ENCODE measurements at places on chromosomes 4 and X. TPM values are rescaled to one million over a fixed set of nuclear protein-coding genes. Genes with fewer than 3 reads are reported as not detected.
A peak's percentile ranks its signal among the peaks of the same experiment; 100 is the strongest.

PNMA3 gene
- polyA plus RNA-seq: 0.90 TPM

NXF3 gene
- 0.33 TPM for polyA plus RNA-seq

LUZP4 gene
- not detected for polyA plus RNA-seq

CT47B1 gene
- polyA plus RNA-seq: not detected

SCML2 gene
- polyA plus RNA-seq: 9.1 TPM

VEGFC gene
- polyA plus RNA-seq: 7.9 TPM

PAGE4 gene
- 1.2 TPM for polyA plus RNA-seq

CD40LG gene
- polyA plus RNA-seq: 0.07 TPM

TKTL2 gene
- not detected for polyA plus RNA-seq

DNA sequence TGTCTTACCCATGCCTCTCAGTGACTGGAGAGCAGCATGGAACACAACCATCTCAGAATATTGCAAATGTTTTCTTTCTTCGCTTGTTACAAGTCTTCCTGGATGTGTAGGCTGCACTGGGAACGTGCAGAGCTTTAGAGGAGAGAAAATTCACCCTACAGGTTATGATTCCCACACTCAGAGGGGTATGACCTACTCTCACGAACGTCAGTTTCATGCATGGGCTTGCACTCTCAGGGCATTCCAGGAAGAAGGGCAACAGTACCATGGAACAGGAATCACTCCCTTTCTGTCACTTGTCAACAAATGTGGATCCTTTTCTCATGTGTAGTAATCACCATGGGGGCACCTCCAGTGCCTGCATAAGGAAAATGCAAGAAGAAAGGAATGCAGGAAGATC lies 75.8 kb downstream of the NBDY start:
- no peak for DNase-seq

- DNase-seq: no peak
Measured at GRCh38 chr4:76836860-76837562, 60.9 kb downstream of the SOWAHB start.

- DNase-seq: no peak
Measured at GRCh38 chrX:141278306-141278705, 36.0 kb upstream of the SPANXC start.

GRCh38 chr4:148425327-148426110 lies 16.7 kb downstream of the NR3C2 start:
- no peak for DNase-seq

DNA sequence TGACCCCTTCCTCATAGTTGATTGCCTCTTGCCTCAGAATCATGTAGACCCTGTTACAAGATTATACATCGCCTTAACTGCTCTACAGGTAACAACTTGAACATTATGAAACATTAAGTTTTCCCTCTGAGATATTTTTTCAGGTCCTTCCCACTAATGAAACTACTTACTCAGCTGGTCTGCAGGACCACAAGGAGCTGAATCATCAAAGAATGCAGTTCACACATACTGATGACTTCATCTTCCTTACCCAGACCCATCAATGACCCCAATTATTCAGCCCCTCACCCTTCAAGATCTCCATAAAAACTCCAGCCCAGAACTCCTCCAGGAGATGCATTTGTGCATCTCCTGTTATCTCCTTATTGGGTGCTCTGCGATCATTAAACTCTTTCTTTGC lies 720.9 kb downstream of the RAPGEF2 start:
- no peak for DNase-seq

DNA sequence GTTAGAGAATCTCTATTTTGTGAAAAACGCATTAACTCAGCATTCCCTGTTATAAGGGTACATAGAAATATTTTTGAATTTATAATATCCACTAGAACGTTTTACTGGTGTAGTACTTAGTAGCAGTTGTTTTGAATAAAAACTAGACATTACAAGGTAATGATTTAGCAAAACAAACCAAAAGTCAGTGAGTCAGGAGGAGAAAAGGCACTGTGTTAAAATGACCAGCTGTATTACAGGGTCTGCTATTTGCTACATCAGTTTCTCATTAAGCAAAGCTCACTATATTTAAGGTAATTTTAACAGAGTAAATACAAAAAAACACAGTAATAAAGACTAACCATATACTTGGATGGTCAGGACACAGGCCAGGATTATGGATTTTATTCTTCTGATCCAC lies 152.8 kb downstream of the RASL11B start:
- no peak for DNase-seq

DNA sequence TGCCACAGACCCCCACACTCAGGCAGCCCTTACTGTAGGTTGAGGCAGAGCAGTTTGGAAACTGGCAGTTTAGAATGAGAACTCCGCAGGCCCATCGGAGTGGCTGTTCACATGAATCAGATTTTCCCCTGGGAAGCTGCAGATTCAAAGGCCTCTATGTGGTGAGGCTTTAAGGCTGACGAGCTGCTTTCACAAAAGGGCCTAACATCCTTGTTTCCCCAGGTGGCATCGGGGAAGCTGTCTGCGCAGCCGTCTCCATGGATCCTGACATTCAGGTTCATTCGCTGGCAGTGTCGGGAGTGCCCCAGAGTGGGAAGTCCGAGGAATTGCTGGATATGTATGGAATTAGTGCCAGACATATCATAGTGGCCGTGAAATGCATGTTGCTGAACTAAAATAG lies 33.7 kb downstream of the TKTL1 start:
- DNase-seq: no peak

DNA sequence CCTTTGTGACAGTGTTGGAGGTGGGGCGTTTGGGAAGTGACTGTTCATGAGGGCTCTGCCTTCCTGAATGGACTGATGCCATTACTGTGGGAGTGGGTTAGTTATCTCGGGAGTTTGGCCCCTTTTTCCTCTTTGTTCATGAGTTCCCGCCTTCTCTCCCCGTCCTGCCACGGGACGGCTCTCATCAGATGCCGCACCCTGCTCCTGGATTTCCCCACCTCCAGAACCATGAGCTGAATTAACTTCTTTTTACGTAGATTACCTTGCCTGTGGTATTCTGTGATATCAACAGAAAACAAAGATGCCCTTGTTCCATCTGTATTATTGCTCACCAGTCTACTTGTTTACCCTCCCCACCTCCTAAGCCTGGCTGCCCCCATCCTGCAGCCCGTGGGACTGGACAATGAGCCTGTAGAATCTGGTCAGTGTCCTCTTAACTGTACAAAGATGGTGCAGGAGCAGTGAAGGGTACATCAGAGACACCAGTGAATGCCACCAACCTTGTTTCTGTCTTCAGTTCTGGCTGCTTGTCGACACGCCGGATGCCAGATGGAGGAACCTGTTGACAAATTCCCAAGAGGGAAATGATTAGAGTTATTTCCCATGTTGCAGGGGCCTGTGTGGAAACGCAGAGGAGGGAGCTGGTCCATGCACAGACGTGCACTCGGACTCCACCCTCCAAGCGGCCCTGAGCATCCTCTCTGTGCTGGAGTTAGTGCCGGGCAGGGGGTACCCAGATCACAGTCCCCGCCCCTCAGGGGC lies 104.7 kb downstream of the ABLIM2 start:
- DNase-seq: no peak

GRCh38 chr4:74376888-74377483 lies 12.0 kb downstream of the EREG start:
- DNase-seq: no peak

DNA sequence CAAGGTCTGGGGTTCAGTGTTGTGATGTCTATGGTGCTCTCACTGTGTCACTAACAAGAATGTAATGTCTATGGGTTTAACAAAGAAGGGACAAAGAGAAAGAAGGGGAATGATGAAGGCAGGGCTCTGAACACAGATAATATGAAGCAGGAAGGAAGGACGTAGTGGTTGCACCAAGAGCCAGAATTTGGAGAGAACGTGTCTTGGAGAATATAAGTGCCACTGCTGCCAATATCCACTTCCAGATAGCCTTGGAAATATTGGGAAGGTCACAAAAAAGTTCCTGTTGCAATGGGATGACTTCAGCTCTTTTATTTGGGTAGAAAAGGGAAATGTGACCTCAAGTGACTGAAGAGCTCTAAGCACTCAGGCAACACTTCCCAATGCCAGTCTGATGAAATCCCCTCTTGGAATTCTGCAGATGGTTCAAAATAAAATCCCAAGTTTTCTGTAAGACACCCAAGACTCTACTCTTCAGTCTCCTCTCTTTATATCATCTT lies 131.8 kb downstream of the PRKX start:
- DNase-seq: no peak

GRCh38 chr4:88415982-88416381 lies 37.3 kb downstream of the HERC6 start:
- no peak for DNase-seq

DNA sequence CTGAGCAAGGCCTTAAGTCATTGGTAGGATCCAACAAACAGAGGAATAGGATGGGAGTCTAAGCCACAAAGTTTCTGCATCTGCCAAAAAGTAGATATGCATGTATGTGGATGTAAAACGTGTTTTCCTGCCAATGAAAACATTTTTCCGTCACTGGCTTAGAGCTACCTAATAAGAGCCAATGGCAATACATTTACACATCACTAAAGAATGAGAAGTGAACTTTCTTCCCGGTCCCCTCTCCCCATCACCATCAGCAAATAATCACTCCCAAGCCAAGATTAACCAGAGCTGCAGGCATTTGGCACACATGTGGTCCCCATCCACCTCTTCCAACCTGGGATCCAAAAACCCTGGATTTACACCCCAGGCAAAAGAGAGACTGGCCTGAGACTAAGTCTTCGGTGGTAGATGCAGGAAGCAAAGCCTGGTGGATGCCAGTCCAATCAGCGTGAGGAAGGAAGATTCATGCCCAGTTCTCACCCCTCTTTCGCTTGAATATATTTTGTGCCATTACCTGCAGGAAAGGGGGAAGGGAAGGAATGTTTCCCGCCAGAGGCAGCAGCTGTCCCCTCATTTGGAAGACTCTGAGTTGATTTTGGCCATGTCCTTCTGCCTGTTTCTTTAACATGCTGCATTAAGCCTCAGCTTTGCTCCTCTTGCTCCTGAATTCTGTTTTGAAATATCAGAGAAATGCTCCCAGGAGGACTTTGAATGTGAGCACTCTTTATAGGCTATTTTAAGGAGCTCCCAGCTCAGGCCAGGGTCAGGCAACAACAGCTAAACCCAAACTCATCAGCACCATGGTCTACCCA lies 131.4 kb downstream of the CHIC2 start:
- peak; percentile 80 for DNase-seq

- no peak for DNase-seq
Measured at GRCh38 chrX:39777623-39778025, 320.1 kb downstream of the BCOR start.

- no peak for DNase-seq
Measured at GRCh38 chr4:112167794-112168193, 22.5 kb downstream of the FAM241A start.

DNA sequence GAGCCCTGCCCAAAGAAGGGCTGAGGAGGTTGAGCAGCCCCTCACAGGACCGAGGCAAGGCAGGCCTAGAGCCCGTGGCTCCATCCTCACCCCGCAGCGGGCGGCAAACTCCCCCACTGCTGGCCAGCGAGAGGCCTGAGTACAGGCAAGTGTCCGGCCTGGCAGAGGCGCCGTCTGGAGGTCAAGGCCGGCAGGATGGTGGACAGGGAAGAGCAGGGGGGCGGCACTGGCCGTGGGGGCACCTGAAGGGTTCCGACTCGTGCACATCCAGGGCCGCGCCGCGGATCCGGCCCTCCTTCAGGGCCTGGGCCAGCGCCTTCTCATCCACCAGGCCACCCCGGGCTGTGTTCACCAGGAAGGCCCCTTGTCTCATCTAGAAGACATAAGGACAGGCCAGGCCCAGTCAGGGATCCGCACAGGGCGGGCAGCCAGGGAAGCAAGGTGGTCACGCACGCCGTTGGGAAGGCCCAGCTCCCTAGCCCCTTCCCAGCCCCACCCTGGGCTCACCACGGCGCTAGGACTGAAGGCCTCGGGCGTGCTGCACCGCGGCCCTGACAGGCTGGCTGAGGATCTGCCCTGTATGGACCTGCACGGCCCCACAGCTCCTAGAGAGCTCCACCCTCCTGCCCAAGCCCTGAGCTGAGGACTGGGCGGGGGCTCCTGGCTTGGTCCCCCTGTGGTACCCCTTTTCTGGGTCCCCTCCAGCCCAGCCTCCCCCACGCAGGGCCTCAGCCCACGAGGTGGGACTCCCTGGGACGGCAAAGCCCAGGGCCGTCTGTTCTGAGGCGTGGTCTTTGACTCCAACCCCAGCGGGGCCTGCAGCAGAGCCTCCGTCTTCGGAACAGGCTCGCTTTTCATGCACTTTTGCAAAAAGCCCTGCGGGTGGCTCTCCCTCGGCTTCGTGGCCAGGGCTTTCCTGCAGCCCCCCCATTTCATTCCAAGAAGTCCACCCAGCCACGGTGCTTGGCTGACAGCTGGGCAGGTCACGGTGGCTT lies 34.5 kb downstream of the CTBP1 start:
- no peak for DNase-seq

- peak; percentile 16 for DNase-seq
Measured at GRCh38 chr4:76802236-76803021, 95.5 kb downstream of the SOWAHB start.

DNA sequence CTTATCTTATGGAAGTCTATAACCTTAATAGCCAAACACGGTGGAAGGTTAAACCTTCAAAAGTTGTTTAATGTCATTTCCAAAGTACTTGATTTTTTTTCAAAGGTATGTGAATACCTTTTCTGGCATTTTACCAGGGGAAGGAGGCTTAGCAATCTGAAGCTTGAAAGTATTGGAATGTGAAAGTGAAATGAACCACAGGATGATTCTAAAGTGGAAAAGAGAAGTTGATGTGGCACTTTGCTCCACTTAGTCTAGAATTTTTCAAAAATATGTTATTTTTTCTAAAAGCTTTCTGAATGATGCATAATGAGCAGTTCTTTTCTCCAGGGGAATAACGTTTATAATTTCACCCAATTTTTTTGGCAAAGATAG lies 19.2 kb downstream of the PI4K2B start:
- no peak for DNase-seq

- DNase-seq: peak; percentile 15
Measured at GRCh38 chr4:101621120-101621519, 169.4 kb upstream of the BANK1 start.

DNA sequence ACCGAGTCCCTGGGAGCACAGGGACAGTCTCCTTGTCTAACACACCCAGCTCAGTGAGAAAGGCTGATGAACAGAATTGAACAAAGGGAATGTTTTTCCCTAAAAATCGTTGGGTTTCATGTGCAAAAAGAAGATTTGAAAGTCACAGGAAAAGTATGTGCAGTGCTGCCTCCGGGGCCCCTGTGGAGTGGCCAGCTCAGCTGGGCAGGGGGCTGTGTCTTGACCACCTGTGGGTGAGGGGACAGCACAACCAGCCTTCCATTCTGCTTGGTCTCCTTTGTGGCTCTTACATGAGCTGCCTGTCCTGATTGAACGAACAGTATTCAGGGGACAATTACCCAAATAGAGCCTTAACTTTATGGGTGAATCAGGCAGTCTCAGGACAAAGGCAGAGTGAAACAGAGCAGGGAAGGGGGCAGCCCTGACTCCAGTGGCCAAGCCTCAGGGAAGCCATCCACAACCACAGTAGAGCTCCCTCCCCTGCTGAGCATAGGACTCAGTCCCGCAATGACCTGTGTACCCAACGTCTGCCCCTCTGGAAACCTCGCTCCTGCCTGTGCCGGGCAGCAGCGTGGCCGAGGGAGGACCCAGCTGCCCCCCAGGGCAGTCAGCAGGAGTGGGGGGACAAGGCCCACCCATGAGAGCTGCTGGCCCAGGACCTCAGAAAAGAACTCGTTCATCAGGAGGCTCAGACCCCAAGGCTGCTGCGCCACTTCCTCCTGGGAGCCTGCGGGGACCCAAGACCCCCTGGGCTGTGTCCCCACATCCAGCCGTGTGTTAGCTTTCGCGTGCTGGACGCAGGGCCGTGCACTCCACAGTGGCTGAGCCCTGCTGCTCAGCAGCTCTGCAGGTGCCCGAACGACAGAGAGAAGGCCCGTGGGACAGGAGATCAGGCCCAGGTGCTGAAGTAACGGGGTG lies 59.6 kb upstream of the MXD4 start:
- DNase-seq: no peak

- no peak for DNase-seq
Measured at GRCh38 chr4:37908488-37909331, 17.8 kb downstream of the TBC1D1 start.
